Bronchial epithelial cell (primary cell): ENCODE measurements at places on chromosomes 3 and 15.

GRCh38 chr3:108973019-108973418 is 19.3 kb upstream of the GUCA1C start:
- no peak for DNase-seq

GRCh38 chr3:179953993-179954870 is 82.5 kb downstream of the PEX5L start:
- no peak for DNase-seq

DNA sequence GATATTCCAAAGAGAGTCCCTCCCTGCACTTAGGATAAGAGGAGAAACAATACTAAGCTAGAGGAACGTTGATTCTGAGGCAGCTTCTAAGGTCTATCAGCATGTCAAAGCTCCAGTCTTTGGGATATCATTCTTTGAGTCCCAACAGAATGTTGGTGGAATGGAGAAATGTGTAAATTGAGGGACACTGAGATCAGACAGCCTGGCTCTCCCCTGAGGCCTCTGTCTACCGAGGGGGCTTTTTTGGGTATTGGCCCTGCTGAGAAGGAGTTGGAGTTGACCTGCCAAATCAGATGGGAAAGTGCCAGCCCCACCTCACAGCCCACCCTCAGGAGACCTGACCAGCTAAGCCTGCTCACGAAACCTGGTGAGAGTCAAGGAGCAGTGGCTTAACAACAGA is 27.6 kb upstream of the LRTM1 start:
- no peak for DNase-seq

DNA sequence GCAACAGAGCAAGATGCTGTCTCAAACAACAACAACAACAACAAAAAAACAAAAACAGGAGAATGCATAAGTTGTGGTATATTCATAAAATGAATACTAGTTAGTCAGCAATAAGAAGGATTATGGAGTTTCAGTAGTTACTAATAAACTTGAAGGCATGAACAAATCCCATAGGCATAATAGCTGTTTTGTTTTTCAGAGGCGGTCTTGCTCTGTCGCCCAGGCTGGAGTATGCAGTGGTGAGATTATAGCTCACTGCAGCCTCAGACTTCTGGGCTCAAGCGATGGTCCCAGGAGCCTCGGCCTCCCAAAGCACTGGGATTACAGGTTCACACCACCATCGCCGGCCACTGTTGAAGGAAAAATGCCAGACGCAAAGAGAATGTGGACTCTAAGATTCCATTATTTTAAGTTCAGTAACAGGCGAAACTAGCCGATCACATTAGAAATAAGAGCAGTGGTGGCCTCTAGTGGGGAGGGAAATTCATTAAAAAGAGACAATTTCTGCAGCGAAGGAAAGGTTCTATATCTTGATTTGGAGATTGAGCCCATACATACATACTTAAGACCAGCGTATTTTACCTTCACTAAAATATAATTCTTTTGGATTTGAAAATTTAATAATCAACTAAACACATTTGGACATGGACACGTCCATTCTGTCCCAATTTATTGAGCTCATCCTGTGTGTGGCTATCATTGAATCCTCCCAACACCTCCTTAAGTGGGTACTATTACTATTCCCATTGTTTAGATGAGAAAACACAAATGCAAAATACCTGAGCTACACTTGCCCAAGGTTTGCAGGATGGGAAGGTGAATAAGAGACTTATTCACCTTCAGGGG is 27.4 kb upstream of the HDAC11 start:
- DNase-seq = peak; percentile 38

DNA sequence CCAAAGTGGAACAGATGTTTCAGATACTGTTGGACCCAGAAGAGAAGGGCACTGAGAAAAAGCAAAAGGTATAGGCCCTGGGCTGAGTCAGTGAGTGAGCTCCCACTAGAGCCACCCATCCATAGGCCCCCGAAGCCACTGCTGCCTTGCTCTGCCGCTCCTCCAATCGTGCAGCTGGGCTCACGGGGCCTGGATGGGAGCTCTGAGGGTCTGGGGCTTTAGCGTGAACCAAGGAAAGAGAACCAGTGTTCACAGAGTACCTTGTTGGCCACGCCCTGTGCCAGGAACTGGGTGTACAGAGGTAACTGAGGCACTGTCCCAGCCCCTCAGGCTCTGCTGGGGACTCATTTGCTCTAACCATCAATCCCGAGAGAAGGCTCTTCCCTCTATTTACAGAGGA is 4.7 kb downstream of the UNC45A start:
- DNase-seq = no peak

- no peak for DNase-seq
These were observed 67.4 kb downstream of the MYLK start for GRCh38 chr3:123816673-123817207.

DNA sequence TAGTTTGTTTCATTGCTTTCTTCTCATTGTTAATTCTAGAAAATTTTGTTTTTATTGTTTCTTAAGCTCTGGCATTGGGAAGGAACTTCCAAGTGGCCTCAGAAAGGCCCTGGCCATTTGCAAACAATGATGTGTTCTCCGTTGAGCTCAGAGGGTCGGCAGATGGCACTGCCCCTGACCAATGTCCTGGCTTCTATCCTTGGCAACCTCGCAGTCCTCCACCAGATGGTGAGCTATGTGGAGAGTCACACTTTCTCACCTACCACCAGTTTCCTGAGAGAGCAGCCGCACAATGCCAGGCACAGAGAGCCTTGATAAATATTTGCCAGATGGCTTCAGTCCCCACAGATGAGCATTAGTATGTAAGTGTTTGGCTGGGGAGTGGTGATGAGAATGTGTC is 343.7 kb downstream of the EPHB1 start:
- DNase-seq = no peak
